Skin of body (tissue), 3 donors: ENCODE measurements at places on chromosomes 13 and 19.

DNA sequence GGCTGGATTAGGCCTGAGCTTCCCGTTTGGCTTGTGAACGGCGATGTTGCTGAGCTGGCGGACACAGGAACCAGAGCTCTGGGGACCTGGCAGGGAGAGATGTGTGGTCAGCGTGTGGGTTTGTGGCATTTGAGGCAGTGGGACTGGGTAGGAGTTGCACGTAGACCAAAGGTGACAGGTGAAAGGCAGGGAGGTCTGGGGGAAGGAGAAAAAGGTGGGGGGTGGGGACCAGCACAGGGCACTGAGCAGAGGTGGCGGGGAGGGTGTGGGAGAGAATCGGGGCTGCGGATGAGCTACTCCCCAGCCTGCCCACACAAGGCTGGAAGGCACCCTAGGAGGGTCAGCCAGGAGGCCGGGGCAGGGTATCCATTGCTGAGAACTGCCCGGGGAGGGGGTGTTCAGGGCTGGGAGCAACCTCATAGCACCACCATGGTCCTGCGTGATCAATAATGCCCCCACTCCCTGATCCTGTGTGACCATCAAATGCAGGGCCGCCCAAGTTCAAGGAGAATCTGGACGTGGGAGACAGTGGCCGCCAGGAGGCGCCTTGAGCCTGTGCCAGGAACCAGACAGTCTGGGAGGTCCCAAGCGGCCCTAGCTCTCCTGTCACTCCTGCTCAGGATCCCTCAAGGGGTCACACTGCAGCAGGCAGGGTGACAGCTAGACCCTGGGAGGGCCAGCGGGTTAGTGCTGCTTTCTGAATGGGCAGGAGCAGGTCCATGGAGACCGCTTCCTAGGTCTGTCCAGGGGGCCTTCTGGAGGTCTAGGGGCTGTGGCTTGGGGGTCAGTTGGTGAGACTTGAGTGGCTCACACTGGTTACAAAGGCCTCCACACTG lies 12.8 kb upstream of the SELENOW start:
- DNase-seq: no peak

DNA sequence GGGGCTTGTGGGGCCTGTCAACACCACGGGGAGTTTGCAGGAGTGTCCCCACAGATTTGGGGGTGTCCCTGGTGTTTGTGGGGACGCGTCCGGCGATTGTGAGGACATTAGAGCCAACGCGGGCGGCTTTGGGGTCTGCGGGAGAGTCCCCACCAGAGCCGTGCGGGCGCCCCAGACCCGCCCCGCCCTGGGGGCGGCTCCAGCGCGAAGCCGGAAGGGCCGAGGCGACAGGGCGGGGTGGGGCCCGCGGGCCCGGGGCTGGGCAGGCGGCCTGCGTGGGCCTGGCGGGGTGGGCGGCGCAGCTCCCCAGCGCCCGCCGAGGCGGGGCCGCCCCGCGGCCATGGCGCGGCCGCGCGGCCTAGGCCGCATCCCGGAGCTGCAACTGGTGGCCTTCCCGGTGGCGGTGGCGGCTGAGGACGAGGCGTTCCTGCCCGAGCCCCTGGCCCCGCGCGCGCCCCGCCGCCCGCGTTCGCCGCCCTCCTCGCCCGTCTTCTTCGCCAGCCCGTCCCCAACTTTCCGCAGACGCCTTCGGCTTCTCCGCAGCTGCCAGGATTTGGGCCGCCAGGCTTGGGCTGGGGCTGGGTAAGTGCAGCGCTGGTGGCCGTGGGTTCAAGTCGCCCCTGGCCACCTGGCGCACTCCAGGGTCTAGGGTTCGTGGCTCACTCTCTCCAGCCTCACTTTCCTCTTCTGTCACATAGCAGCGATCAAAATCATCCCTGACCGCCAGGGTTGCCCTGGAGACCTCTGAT lies 10.3 kb downstream of the PDE4A start:
- DNase-seq: no peak

DNA sequence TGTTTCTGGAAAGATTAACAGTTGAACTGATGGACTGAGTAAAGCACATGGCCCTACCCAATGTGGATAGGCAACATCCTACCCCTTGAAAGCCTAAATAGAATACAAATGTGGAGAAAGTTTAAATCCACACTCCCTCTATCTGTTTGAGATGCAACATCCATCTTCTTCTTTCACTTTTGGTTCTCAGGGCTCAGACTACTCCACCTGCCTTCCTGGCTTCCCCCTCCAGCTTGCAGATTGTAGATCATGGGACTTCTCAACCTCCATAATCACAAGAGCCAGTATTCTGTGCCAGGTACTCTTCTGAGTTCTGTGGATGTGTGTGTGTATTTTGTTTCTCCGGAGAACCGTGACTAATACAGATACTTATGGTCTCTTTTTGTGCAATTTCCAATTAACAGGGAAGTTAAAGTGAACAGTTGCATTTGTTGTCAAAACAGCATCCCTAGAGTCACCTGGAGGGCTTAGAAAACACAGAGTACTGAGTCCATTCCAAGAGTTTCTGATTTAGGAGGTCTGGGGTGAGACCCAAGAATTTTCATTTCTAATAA lies 590.3 kb upstream of the MIR17HG start:
- DNase-seq: no peak

GRCh38 chr13:40692946-40693345 lies 26.5 kb upstream of the FOXO1 start:
- no peak for DNase-seq

- no peak for DNase-seq
Measured at GRCh38 chr19:58547323-58548312, 3.8 kb downstream of the TRIM28 start.

DNA sequence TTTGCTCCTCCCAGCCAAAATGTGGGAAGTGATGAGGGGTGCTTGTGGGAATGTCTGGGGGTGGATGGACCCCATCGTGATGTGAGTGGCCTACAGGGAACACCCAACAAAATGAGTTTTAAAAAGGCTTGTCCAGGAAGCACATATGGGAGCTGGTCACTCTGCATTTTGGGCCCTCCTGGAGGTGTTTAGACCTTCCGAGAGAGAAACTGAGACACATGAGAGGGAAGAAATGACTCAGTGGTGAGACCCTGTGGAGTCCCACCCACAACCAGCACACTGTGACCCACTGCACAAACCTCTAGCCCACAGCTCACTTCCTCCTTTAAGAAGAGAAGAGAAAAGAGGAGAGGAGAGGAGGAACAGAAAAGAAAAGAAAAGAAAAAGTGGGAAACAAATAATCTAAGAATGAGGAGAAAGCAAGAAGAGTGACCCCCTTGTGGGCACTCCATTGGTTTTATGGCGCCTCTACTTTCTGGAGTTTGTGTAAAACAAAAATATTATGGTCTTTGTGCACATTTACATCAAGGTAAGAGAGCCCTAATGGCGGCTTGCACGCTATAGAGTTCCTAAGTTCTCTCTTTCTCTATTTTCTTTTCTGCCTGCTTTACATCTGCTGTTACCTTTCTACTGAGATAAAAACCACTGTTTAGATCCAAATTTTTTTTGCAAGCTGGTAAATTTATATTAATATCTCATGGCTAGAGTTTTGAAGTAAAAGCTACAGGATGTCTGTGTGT lies 13.3 kb upstream of the LILRB1 start:
- DNase-seq: no peak

DNA sequence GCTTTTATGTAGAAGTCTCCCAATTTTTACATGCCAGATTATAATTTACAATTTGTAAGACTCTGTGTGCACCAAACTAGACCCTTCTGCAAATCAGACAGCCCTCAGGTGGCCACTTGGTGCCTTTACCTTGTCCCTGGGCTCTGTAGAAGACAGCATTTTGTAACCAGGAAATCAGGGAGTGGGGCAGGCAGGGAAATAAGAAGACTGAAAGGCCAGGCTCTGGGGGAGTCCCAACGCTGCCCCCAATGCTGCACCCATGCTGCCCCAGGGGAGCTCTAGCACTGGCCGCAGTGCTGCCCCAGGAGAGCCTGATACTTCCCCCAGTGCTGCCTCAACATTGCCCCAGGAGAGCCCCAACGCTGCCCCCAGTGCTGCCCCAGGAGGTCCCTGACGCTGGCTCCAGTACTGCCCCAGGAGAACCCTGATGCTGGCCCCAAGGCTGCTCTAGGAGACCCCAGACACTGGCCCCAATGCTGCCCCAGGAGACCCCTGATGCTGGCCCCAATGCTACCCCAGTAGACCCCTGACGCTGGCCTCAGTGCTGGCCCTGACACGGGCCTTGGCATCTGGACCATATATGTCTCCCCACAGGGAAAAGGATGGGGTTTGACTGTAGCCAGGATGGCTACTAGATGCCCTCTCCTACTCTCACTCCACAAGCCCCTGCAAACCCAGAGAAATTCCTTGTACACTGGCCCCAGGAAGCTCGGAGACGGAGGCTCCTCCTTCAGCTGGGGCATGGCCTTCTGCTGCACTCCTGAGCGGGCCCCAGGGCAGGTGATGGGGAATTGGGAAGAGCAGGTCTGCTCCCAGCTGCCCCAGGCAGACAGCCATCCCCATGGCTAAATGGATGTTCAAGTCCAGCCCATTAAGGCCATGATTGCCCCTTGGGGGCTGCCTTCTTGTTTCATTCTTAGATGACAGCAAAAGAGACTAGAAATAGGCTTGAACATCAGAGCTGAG lies 23.6 kb downstream of the VSTM2B start:
- DNase-seq: no peak
